ENCODE measurements at places on chromosomes 5 and 9. TPM values are rescaled to one million over a fixed set of nuclear protein-coding genes. Genes with fewer than 3 reads are reported as not detected.

DNA sequence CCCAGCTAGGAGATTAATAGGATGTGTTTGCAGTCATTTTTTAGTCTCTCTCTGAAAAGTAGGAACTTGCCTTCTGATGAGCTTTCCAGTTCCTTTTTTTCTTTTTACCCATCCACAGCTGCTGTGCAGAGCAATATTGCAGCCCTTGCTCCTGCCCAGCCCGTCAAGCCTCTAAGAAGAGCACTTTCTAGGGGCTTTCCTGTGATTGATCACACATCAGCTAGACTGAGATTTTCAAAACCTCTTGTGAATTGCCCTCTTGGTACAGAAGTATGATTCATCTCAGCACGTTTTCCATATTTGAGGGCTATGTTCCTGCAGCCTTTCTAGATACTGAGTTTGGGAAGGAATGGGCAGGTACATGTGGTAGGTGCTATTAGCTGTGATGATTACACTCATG, 93.9 kb downstream of the GALNT10 start:
- no peak for DNase-seq

CDC20B gene
- 0.32 TPM for total RNA-seq

GRCh38 chr9:72937545-72937944, 15.3 kb downstream of the ALDH1A1 start:
- no peak for DNase-seq

SLC24A2 gene
- not detected for total RNA-seq

- DNase-seq, result no peak
These were observed 70.8 kb downstream of the MRPL36 start for GRCh38 chr5:1728846-1729245.

STX17 gene
- 34.8 TPM for total RNA-seq

GRCh38 chr9:37301042-37301853, 121.2 kb upstream of the GRHPR start:
- no peak for DNase-seq

GRCh38 chr5:66848749-66849641, 252.8 kb downstream of the MAST4 start:
- DNase-seq, result peak; percentile 54

DNA sequence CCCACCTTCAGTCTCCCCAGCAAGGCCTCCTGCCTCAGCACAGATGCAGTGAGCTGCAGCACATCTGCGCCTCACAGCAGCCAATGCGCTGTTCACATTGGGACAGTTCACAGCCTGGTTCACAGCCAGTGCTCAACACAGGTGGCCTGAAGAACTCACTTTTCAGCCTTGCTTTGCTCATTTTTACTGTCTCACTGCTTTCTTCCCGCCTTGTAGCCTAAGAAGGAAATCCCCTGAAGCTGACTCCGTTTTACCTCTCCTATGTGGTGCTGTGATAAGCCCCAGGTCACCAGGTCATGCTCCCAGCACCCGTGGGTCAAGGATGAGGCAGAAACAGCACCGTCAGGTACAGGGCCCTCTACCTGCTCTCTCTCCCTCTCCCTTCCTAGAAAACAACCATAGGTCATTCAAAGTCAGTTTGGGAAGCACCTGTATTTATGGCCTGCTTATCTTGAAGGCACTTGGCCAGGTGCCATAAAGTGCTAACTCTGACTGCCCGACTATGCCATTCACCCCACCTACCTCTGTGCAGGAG, 1.1 kb downstream of the GCNT4 start:
- no peak for DNase-seq

- peak; percentile 42 for DNase-seq
These were observed 96.6 kb downstream of the SYK start for GRCh38 chr9:90898228-90898627.

NRG2 gene
- 16.5 TPM for total RNA-seq

- DNase-seq, result peak; percentile 27
These were observed 303.7 kb downstream of the KCNN2 start for GRCh38 chr5:114665551-114665950.

DNA sequence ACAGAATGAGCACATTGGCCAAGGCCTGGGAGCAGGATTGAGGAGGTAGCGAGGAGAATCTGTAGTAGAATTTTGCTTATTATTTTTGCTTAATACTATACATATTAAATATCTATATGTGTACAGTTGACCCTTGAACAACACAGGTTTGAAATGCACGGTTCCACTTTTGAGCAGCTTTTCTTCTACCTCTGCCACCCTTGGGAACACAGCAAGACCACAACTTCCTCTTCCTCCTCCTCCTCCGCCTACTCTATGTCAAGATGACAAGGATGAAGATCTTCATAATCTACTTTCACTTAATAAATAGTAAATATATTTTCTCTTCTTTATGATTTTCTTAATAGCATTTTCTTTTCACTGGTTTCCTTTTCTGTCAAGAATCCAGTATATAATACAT, 541.4 kb downstream of the KCTD16 start:
- DNase-seq, result no peak
